ENCODE measurements at places on chromosomes 1 and 21.

GRCh38 chr21:16589006-16589898 is 859.5 kb downstream of the USP25 start:
- no peak for DNase-seq

DNA sequence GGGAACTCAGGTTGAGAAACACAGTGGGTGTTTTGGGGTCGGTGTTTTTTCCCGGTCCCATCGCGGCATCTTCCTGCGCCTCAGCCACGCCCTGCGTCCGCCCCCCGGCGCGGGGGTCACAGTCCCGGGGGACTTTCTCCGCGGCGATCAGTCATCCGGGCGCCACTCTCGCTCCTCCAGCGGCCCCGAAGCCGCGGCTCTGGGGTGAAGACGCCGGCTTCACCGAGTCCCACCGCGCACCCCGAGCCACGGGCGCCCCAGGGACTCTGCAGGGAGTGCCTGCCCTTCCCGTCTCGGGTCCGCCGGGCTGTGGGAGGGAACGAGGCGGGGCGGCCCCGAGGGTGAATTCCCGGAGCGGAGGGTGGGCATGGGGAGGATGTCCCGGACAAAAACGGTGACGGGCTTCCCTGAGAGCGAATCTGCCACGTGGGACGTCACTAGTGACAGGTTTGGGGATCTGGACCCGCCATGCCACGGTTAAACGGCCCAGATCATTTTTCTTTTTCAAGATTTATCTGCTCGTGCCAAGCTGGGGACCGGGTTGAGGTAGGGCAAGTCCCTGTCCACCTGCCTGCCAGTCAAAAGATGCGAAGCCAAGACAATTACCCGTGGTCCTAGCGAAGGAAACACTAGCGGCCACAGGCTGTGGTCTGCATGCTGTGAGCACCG is 717 bp upstream of the BATF3 start:
- no peak for DNase-seq

DNA sequence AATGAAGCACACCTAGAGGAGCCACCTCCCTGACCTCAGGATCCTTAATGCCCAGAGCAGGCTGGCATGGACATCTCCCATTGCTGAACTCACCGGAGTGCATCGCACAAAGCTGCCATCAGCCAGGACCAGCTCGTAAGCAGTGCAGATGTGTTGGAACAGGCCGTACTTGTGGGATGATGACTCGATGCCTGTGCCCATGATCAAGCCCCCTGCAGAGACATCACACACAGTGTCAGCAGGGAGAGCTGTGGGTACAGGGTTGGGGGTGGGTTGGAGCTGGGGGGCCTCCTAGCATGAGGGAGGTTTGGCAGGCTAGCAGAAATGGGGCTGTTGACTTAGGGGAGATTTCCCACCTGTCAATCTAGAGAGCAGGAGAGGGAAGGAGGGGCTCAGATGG is 12.0 kb downstream of the DHCR24 start:
- no peak for DNase-seq

DNA sequence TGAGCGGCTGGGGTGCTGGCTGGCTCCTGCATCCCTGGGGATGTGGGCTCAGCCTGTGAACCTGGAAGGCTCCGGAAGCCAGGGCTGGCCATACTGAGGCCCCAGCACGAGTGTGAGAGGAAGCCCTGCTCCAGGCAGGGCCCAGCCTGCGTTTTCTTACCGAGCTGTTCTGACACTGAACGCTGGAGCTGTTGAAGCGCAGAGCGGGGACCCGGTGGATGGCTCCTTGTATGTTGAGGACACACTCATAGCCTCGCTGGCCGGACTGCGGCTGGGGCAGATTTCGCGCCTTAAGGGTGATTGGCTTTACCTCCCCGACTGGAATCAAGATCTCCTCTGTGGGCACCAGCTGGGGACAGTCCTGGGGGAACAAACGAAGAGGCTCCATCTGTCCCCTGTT is 160.0 kb downstream of the PLXNA2 start:
- no peak for DNase-seq
